ENCODE measurements at places on chromosomes 13 and 19. TPM values are rescaled to one million over a fixed set of nuclear protein-coding genes. Genes with fewer than 3 reads are reported as not detected.

DNA sequence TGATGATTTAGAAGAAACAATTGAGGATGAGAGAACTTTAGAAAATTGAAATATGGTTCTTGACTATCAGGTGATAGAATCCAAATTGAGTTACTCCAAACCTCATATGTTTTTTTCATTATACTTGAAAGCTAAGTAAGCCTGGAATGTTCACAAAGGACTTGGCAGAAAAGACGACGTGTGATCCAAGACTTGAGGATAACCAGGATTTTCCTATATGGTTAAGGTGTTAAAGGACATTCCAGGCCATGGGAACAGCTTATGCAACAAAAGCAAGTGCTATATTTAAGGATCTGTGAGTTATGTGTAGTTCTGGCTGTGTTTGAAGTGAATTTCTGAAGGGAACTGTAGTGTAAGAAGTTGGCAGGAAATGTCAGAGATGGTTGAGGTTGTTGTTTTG lies 52.5 kb downstream of the SLITRK1 start:
- no peak for DNase-seq

- DNase-seq = no peak
Measured at GRCh38 chr13:25478186-25478585, 106.4 kb downstream of the ATP8A2 start.

- no peak for DNase-seq
Measured at GRCh38 chr13:37617173-37617572, 18.6 kb upstream of the POSTN start.

The LRP3 gene
- 96.2 TPM for total RNA-seq

Data from occipital lobe (tissue), 3 donors.